ENCODE measurements at places on chromosomes 3 and 15. TPM values are rescaled to one million over a fixed set of nuclear protein-coding genes. Genes with fewer than 3 reads are reported as not detected.
A peak's percentile ranks its signal among the peaks of the same experiment; 100 is the strongest.

DNA sequence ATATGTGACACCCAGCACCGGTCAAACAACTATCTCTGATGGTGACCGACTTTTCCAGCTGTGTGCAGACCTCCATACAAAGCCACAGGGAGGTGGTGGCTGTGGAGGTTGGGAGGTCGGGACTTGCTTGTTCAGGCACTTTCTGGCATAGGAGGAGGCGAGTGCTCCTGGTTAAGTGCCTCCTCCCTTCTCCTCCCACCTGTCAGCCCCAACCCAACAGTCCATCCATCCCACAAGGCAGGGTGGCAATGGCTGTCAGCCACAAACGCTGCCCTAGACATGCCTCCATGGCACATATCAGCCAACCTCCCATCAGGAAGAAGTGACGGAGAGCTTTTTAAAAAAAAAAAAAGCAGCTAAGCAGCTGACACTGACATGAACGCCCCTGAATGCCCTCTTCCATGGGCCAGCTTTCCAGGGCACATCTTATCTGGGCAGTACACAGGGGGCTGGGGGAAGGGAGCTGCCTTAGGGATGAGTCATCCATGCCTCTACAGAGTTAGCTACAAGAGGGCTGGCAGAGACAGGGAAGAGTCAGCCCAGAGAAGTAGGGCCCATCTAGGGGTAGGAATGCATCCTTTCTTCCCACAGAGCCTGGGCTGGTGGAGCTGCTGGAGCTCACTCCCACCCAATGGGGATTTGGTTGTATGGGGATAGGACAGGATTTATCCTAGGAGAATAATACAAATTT, 41.2 kb downstream of the CCDC12 start:
- H3K27ac ChIP-seq, result peak overlapping the region; percentile 39
- H3K27me3 ChIP-seq, result no peaks in the 10 kb centered on the region
- peaks cover 4% of the 10 kb centered on the region for H3K36me3 ChIP-seq
- DNase-seq, result no peak
- H3K4me3 ChIP-seq, result no peak overlapping the region

- H3K36me3 ChIP-seq, result no peaks in the 10 kb centered on the region
- H3K27ac ChIP-seq, result no peak overlapping the region
- H3K27me3 ChIP-seq, result no peaks in the 10 kb centered on the region
- no peak overlapping the region for H3K4me3 ChIP-seq
- peaks cover 75% of the 10 kb centered on the region for H3K4me1 ChIP-seq
- no peak for DNase-seq
Observed at GRCh38 chr3:72346526-72346926, 501.7 kb downstream of the SHQ1 start.

DNA sequence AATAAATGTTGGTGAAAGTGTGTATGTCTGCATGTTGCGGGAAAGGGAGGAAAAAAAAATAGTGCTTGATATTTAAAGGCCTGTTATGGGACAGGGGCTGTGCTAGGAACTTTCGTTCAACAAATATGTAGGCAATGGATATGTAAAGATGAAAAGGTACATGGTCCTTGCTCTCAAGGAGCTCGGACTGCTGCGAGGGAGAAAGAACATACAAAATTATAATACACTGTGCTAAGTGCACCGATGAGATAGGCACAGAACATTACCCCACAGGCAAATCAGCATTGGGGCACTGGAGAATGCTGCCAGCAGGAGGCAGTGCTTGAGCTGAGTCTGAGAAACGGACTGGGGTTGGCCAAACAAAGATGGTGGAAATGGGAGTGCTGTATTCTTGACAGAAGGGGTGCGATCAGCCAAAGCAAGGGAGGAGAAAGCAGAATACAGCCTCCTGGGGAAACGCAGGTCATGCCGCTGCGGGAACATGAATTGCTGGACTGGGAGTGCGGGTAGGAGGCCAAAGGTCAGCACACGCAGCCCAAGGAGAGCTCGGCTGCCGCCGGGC, 649 bp downstream of the C15orf40 start:
- peak overlapping the region; percentile 95 for H3K4me3 ChIP-seq
- no peaks in the 10 kb centered on the region for H3K27me3 ChIP-seq
- DNase-seq, result peak; percentile 83

GRCh38 chr3:8328967-8329366, 172.7 kb upstream of the LMCD1 start:
- H3K36me3 ChIP-seq, result no peaks in the 10 kb centered on the region
- no peaks in the 10 kb centered on the region for H3K27me3 ChIP-seq
- peaks cover 6% of the 10 kb centered on the region for H3K4me1 ChIP-seq
- DNase-seq, result no peak
- no peak overlapping the region for H3K4me3 ChIP-seq

- H3K27me3 ChIP-seq, result no peaks in the 10 kb centered on the region
- no peaks in the 10 kb centered on the region for H3K4me1 ChIP-seq
- H3K27ac ChIP-seq, result no peak overlapping the region
- H3K4me3 ChIP-seq, result no peak overlapping the region
- H3K36me3 ChIP-seq, result no peaks in the 10 kb centered on the region
- DNase-seq, result no peak
Observed at GRCh38 chr15:101018016-101018415, 98.9 kb downstream of the LRRK1 start.

GRCh38 chr3:38039899-38040261, 872 bp downstream of the DLEC1 start:
- H3K4me1 ChIP-seq, result peaks cover 29% of the 10 kb centered on the region
- H3K36me3 ChIP-seq, result peaks cover 12% of the 10 kb centered on the region
- DNase-seq, result peak; percentile 46
- no peak overlapping the region for H3K27ac ChIP-seq
- H3K4me3 ChIP-seq, result peak overlapping the region; percentile 86

GRCh38 chr3:60364475-60364874, 886.8 kb downstream of the FHIT start:
- peak overlapping the region; percentile 28 for H3K4me3 ChIP-seq
- H3K4me1 ChIP-seq, result peaks cover 31% of the 10 kb centered on the region
- H3K27ac ChIP-seq, result peak overlapping the region; percentile 27
- peaks cover 6% of the 10 kb centered on the region for H3K27me3 ChIP-seq

GRCh38 chr15:59688782-59689625, at the start of gene BNIP2:
BNIP2 (minus strand) TSS chr15:59689320; CDS start chr15:59682457, 6,863 bp downstream.
- no peaks in the 10 kb centered on the region for H3K27me3 ChIP-seq
- peak; percentile 99 for DNase-seq

DNA sequence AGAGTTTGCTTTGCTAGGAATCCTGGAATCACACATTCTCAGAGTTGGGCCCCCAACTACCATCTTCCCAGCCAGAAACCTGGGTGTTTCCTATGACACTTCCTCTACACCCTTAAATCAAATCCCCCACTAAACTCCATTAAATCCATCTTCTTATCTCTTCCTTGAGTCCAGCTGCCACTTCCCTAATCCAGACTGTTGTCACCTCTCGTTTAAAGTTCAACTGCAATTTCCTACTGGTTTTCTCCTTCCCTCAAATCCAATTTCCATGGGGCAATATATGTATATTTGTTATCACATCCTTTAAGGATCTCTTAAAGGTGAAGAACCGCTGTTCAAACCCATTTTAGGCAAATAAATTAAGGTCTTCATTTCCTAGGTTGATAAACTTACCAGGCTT, 73.6 kb upstream of the SNTN start:
- no peaks in the 10 kb centered on the region for H3K36me3 ChIP-seq
- no peak overlapping the region for H3K4me3 ChIP-seq
- no peak overlapping the region for H3K27ac ChIP-seq
- DNase-seq, result no peak
- no peaks in the 10 kb centered on the region for H3K27me3 ChIP-seq

- no peak overlapping the region for H3K4me3 ChIP-seq
- H3K27ac ChIP-seq, result no peak overlapping the region
- H3K36me3 ChIP-seq, result peaks cover 1% of the 10 kb centered on the region
- H3K4me1 ChIP-seq, result no peaks in the 10 kb centered on the region
Observed at GRCh38 chr3:191894406-191894805, 433.4 kb downstream of the PYDC2 start.

DNA sequence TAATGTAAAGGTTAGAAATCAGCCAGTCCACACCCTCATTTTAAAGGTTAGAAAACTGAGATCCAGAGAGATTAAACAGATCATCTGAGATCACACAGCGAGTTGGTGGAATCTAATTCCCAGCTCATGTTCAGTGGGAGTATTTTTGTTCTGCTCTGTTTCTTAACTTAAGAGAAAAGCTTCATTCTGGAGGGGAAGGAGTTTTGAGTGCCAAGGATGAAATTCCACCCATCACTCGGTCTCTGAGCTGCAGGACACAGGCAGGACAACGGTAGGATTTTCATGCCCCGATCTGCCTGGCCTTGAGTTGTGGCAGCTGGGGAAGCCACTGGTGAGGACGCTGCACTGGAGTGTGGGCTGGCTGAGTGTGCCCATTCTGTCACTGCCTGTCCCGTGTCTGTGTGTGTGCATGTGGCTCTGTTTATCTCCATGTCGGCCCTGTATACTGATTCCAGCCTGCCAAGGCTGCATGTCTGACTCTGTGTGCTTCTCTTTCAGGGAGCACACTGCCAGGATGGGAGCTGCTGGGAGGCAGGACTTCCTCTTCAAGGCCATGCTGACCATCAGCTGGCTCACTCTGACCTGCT, 94.3 kb downstream of the CEMIP start:
- no peaks in the 10 kb centered on the region for H3K36me3 ChIP-seq
- H3K27ac ChIP-seq, result no peak overlapping the region
- H3K27me3 ChIP-seq, result peaks cover 6% of the 10 kb centered on the region
- no peaks in the 10 kb centered on the region for H3K4me1 ChIP-seq
- no peak for DNase-seq

GRCh38 chr15:39852250-39852649, 67.8 kb downstream of the GPR176 start:
- no peak overlapping the region for H3K4me3 ChIP-seq
- H3K4me1 ChIP-seq, result no peaks in the 10 kb centered on the region
- H3K27me3 ChIP-seq, result peaks cover 5% of the 10 kb centered on the region
- DNase-seq, result no peak
- no peak overlapping the region for H3K27ac ChIP-seq

DNA sequence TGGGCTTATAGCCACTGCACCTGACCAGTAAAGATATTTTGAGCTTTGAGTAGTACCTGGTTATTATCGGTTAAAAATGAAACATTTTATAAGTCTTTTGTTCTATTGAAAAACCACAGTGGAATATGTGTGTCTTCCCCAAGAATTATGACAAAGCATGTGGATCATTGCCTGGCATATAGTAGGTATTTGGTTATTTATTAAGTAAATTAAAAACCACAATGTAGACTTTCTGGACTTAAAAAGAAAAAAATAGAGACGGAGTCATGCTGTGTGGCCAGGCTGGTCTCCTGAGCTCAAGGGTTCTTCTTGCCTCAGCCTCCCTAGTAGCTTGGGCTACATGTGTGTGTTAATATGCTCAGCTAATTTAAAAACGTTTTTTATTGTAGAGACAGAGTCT, 43.5 kb downstream of the UBE2E2 start:
- H3K27ac ChIP-seq, result no peak overlapping the region
- H3K36me3 ChIP-seq, result no peaks in the 10 kb centered on the region
- H3K4me3 ChIP-seq, result no peak overlapping the region
- peaks cover 34% of the 10 kb centered on the region for H3K4me1 ChIP-seq
- H3K27me3 ChIP-seq, result no peaks in the 10 kb centered on the region

DNA sequence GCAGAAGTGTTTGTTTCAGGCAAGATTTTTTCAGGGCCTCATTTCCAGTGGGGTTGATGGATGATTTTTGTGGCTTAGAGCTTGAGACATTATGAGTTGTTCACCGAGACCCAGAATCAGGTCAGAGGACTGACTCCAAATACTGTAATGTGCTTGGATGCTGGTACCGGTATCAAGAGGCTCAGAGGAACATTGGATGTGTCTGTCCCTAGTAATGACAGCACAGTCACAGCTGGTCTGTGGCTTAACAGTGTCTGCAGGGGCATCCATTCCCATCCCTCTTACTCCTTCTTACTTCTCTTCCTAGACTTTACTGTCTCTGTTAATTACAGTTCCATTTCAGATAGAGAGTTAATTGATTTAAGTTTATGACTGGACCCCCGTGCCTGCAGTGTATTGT, 107.8 kb downstream of the PTPRG start:
- no peak for DNase-seq
- no peak overlapping the region for H3K4me3 ChIP-seq
- no peaks in the 10 kb centered on the region for H3K27me3 ChIP-seq

- no peak overlapping the region for H3K4me3 ChIP-seq
- H3K27ac ChIP-seq, result no peak overlapping the region
- no peak for DNase-seq
- no peaks in the 10 kb centered on the region for H3K4me1 ChIP-seq
- H3K27me3 ChIP-seq, result no peaks in the 10 kb centered on the region
Observed at GRCh38 chr3:39752751-39753150, 56.7 kb upstream of the MYRIP start.

DNA sequence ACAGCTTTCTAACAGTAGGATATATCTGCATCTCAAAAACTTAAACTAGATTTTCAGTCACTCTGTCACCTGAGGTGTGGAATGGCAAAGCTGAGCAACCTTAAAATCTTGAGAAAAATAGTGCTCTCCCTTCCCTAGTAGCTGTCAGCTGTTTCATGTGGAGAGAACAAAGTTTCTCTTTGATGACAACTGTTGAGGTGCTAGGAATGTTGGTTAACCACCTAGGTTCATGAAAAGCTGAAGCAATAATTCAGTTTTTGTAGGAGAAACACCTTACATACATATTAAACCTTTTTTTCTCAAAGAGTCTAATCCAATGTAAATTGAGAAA, 40.8 kb downstream of the TCF12 start:
- H3K27me3 ChIP-seq, result no peaks in the 10 kb centered on the region
- H3K4me1 ChIP-seq, result peaks cover 41% of the 10 kb centered on the region
- no peak overlapping the region for H3K4me3 ChIP-seq
- no peak for DNase-seq
- peaks cover 13% of the 10 kb centered on the region for H3K36me3 ChIP-seq

- no peaks in the 10 kb centered on the region for H3K36me3 ChIP-seq
- H3K4me1 ChIP-seq, result no peaks in the 10 kb centered on the region
- H3K27me3 ChIP-seq, result peaks cover 19% of the 10 kb centered on the region
- H3K4me3 ChIP-seq, result no peak overlapping the region
- no peak for DNase-seq
Observed at GRCh38 chr3:2950159-2950558, 160.0 kb downstream of the IL5RA start.

MTHFS gene
- 38.1 TPM for total RNA-seq

FBXL2 gene
- not detected for total RNA-seq

CCDC39 gene
- not detected for total RNA-seq

CCDC54 gene
- total RNA-seq, result not detected

ZFYVE19 gene
- total RNA-seq, result 29.8 TPM

CCR3 gene
- not detected for total RNA-seq

ZNF860 gene
- not detected for total RNA-seq

CCDC13 gene
- 0.70 TPM for total RNA-seq
